Left renal cortex interstitium (tissue), 4 donors: ENCODE measurements at places on chromosomes 3 and 15. TPM values are rescaled to one million over a fixed set of nuclear protein-coding genes. Genes with fewer than 3 reads are reported as not detected.

The CHRD gene
- polyA plus RNA-seq: 15.0 TPM

GRCh38 chr3:169286992-169287391 is 376.5 kb downstream of the MECOM start:
- no peak for DNase-seq

The PGBD4 gene
- 1.6 TPM for polyA plus RNA-seq

- no peak for DNase-seq
Measured at GRCh38 chr3:46642971-46643370, 30.6 kb downstream of the FAM240A start.

- peak; percentile 23 for DNase-seq
Measured at GRCh38 chr3:178146406-178146831, 389.8 kb upstream of the KCNMB2 start.

GRCh38 chr15:35486296-35486695 is 59.7 kb downstream of the DPH6 start:
- no peak for DNase-seq

- no peak for DNase-seq
Measured at GRCh38 chr3:181722156-181722555, 10.4 kb downstream of the SOX2 start.

GRCh38 chr15:40335938-40336743 is 4.6 kb downstream of the CCDC9B start:
- DNase-seq: no peak

The CPB1 gene
- polyA plus RNA-seq: 0.71 TPM

DNA sequence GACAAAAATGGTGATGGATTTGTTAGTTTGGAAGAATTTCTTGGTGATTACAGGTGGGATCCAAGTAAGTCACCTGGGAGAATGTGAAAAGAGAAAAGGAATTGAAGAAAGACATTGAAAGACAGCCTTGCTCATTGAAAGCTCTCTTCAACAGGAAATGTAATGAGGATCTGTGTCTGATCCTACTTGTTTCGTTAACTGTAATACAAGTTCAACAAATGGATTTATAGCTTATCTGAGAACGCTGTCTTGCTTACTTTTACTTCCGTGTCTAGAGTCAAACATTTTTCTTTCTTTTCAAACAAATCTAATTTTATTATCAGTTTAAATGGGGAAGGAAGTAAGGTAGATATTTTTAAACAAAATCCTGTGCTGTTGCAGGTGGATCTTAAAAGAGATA is 15.9 kb downstream of the RCN2 start:
- DNase-seq: no peak

DNA sequence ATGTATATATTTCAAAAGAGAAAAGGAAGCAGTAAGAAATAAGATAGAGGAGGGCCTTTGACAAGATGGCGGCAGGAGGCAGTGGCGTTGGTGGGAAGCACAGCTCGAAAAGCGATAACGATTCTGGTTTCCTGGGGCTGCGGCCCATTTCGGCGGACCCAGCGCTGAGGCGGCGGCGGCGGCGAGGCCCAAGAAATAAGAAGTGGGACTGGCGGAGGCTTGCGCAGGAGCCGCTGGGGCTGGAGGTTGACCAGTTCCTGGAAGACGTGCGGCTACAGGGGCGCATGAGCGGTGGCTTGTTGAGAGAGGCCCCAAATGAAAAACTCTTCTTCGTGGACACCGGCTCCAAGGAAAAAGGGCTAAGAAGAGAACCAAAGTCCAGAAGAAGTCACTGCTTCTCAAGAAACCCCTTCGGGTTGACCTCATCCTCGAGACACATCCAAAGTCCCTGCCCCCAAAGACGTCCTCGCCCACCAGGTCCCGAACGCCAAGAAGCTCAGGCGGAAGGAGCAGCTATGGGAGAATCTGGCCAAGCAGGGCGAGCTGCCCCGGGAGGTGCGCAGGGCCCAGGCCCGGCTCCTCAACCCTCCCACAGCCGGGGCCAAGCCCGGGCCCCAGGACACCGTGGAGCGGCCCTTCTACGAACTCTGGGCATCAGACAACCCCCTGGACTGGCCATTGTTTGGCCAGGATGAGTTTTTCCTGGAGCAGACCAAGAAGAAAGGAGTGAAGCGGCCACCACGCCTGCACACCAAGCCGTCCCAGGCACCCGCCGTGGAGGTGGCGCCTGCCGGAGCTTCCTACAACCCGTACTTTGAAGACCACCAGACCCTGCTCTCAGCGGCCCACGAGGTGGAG is 624.3 kb downstream of the MCTP2 start:
- DNase-seq: no peak

The APOD gene
- 5.2 TPM for polyA plus RNA-seq

DNA sequence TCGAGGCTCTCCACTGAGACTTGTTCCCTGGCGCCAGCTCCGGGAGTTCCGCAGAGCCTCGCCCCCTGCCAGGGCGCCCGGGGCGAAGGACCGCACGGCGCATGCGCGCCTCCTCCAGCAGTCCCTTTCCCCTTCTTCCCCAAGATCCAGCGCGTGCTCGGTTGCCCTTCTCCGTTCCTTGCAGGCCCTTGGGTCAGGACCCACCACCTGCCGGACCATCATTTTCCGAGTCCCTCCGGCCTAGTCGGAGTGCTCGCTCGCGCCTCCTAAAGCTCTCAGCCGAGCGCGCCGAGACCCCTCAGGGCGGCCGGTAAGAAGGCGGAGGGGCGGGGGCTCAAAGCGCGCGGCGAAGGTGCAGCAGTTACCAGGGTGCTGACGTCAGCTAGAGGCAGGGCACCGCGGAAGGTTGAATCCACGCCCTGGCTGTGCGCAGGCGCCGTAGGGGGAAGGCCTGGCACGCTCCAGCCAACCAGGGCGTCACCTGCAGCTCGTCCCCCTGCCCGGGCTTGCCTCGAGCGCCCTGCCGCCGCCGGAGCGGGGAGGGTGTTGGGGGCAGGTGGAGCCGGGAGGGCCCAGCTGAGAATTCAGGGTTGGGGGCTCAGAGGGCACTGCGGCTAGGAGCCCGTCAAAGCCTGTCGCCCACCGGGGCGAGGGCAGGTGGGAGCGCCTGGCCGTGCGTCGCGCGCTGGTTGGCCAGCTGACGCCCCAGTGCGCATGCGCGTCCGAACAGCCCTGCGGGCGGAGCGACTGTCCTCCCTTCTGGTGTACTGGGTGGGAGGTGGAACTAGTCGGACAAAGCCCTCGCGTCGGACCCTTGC is at the start of gene TCAIM:
Gene TCAIM (plus strand): TSS at position 757 of the 818 bp plus-strand sequence. CDS start 16,017 bp downstream, outside the sequence.
- peak; percentile 94 for DNase-seq

GRCh38 chr3:134971306-134971705 is 176.2 kb downstream of the EPHB1 start:
- no peak for DNase-seq

DNA sequence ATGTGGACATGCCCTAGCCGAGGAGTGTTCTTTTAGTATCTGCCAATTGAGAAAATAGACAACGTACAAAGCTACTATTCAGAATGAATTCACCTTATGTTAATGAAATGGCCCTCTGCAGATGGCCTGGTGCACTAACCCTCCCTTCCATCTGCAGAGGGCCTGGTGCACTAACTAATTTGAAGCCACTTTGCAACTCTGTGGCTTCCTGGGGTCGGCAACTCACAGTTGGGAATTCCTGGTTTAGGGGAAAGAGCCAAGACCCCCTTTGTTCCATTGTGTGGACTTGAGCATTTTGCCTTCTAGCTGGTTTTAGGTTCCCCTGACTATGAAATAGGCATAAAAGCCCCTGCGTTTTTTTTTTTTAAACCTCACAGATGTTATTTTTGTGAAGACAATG is 204.3 kb upstream of the UBE3A start:
- no peak for DNase-seq

The ACAN gene
- 3.7 TPM for polyA plus RNA-seq
